G401 (cell line): ENCODE measurements at places on chromosomes 6 and 20. TPM values are rescaled to one million over a fixed set of nuclear protein-coding genes. Genes with fewer than 3 reads are reported as not detected.

The CCN5 gene
- total RNA-seq: 0.17 TPM in 1 of 2 replicates, not detected in the other

- peak; percentile 43 for DNase-seq
Measured at GRCh38 chr6:143673669-143674068, 4.1 kb upstream of the PHACTR2 start.

DNA sequence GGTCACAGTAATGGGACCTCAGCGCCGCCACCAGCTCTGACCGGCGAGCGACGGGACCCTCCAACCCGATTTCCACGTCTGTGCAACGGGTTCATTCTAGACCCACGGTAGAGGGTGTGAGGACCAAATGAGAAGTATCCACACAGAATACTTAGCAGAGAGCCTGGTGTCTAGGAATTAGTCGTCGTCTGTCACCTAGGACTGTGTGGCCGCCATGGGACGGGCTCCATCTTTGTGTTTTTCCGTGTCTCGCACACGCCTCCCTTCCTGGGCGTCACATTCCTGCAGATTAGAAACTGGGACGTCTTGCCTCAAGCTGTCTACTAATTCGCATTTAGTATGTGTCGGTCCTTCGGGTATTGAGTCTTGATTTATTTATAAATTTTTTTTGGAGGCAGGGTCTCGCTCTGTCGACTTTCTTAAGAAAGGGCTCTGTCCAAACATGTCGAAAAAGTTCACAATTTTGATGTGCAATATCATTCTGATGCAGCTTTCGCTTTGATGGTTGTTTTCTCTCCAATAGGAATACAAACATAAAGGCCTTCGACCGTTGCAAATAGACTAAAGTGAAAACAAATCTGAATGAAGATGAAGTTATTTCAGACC is 563 bp downstream of the MGME1 start:
- DNase-seq: peak; percentile 64

The ZNF334 gene
- not detected in 2 replicates for total RNA-seq

The QRSL1 gene
- total RNA-seq: 15.1 and 17.7 TPM in 2 replicates

GRCh38 chr6:17423026-17423425 is 29.6 kb downstream of the CAP2 start:
- DNase-seq: no peak

- peak; percentile 57 for DNase-seq
Measured at GRCh38 chr6:101401792-101402621, 8.5 kb downstream of the GRIK2 start.

The PTPRA gene
- 45.5 and 83.7 TPM in 2 replicates for total RNA-seq

DNA sequence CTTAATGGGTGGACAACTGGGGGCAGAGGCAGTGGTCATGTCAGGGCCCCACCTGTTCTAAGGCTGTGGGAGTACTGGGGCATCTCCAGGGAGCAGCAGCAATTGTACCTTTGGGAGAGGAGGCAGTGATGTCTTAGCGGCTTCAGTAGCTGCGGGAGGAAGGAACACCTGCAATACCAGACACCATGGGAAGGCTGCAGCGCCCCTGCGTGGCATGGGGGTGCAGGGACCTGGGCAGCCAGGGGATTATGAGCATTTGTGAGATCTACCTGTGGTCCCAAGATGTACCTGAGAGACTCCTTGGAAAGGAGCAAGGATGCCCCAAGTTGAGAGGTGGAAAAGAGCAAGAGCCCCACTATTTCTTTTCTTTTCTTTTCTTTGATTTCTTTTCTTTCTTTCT is 112.1 kb upstream of the GPR6 start:
- DNase-seq: no peak

DNA sequence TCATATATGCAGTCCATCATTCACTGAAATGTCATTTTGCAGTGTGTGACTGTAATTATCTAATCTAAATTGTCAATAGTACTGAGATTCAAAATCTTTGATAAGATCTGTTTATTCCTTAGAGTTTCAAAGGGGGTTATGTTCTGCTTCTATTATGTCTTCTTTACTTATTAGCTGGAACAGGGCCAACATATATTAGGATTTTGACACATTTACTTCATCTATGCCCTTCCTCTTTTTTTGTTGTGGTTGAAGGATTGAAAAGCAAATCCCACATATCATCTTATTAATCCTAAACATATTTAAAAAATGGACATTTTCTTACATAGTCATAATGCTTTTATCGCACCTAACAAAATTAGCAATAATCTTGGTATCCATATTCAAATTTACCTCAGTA is 30.3 kb upstream of the MAS1 start:
- DNase-seq: no peak

- DNase-seq: no peak
Measured at GRCh38 chr20:2032168-2032567, 38.3 kb upstream of the PDYN start.

DNA sequence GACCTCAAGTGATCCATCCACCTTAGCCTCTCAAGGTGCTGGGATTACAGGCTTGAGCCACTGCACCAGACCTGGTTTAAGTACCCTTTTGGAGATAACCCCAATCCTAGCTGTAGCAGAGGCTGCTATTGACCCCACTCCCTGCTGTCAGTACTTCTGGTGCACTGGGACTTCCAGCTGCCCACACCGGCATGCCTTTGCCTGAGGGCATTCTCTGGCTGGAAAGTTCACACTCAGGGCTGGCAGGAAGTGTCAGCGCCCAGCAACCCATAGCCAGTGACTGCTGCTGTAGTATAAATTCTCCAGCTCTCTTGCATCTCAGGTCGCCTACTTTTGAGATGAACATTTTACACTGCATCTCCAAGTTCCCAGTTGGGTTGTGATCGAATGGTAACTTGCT is 75.3 kb downstream of the UTRN start:
- DNase-seq: no peak

DNA sequence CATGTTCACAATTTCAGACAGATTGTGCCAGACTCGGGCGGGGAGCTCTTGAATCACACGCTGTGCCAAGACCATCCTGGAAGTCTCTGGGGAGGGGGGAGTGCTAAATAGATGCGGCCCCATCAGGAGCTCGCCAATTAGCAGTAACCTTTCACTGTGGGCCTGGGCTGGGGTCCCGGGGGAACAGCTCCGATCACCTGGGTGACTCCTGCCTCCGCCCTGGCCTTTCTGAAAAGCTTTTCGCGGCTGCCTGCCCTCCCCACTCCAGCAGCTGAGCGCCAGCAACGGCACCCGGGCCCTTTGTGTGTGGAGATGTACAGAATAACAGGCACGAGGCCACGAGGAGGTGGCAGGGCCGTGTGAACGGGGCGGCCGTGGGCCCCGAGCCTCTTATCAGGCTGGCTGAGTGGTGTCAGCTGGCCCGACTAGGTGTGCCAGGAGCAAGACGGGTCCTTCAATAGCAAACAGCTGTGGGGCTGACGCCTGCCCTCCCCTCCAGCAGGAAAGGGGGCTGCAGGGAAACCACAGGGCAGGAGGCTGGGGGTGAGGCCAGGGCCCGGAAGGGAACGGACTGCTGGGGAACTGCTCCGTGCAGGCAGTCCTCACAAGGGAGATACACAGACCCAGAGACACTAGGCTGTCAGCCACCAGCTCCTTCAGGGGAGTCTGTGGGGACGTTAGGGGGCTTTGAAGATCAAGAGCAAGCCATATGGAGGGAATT is 56.8 kb downstream of the NOL4L start:
- no peak for DNase-seq

The HNF4A gene
- 0.06 and 0.17 TPM in 2 replicates for total RNA-seq

The GLO1 gene
- 374 and 476 TPM in 2 replicates for total RNA-seq

- no peak for DNase-seq
Measured at GRCh38 chr20:32433311-32434021, 75.3 kb downstream of the ASXL1 start.

GRCh38 chr6:121430514-121431460 is 4.7 kb upstream of the GJA1 start:
- DNase-seq: peak; percentile 58

DNA sequence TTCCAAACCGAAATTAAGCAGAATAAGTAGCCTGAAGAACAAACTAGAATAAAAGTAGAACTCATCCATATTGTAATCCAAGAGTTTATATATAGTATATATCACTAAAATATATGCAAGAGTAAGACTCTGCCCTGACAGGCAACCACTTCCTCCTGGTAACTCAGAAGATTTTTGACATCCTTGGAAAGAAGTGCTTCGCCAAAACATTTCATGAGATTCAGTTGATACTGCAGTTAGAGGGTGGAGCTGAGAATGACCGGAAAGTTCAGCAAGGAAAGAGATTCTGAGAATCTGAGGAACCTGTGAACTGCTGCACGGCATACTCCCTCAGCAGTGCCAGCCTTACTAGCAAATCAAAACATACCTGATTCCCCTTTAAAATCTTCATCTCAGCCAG is 79.6 kb downstream of the CDK19 start:
- DNase-seq: no peak

The PPP1R16B gene
- total RNA-seq: 0.06 TPM in 1 of 2 replicates, not detected in the other

DNA sequence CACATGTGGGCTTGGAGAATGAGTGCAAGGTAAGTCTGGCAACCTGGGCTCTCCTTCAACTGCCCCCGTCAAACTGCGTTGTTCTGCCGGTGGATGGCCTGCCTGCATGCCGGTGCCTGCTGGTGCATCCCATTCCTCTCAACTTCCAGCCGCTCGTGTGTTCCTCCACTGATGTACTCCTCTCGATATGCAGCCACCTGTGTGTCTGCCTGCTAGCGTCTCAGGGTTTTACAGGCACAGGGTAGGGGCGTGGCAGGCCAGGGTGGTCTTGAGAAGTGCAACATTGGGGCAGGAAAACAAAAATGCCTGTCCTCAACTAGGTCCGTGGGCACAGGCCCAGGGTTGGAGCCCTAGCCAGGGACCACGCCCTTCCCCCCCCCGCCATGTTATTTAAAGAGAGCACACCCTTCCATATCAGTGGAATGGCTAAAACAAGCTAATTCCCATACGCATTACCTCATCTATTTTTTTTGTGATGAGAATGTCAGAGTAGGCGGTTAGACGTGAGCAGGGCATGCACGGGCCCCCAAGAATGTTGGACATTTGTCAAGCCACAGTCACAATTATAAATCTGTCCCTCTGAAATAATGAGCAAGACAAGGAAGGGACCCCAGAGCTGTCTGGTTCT is 33.2 kb downstream of the SERPINB6 start:
- DNase-seq: no peak

The PTCRA gene
- total RNA-seq: not detected in 2 replicates

GRCh38 chr20:50538276-50538675 is 28.1 kb downstream of the PTPN1 start:
- DNase-seq: no peak

DNA sequence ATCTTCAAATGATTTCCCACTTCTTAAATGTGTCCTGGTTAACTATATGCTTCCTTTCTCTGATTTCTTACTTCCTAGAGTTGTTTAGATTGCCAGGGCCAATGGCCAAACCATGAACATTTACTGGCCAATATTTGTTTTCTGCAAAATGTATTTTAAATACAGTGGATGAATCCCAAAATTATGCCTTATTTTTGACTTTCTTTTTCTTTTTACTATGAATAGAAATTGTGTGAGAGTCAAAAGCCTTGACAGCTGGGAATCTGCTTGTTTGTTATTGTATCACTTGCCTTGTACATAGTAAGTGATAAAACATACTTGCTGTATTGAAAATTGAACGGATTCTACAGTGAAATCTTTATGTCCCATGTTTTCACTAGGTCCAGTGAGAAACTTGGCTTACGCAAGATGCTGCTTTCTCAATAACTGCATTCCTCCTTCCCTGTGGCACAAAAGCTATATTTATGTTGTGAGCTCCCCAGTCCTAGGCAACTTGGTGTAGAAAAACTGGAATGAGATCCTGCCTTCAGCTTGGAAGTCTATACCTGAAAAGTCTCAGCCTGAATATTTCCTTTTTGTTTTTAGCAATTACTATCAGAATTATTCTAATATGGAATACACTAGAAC is 295.2 kb downstream of the EPHA7 start:
- no peak for DNase-seq

GRCh38 chr20:33624399-33624798 is 37.7 kb upstream of the C20orf144 start:
- DNase-seq: no peak

DNA sequence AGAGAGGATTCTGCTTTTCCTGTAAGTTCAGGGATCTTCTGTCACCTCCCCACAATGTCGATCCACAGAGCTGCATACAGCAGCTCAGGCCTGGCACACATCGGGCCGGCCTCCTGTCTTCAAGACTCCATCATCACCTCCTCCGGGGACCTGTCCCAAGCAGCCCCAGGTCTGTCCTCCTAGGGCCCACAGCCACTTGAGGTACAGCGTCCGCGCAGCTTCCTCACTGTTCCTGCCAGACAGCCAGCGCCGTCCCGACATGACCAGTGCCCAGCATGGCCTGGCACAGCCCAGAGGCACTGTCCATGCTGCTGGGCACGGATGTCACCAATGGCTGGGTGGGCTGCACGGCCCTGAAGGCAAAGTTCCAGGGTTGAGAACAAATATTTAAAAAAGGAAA is 101.6 kb downstream of the DLL1 start:
- DNase-seq: no peak

GRCh38 chr6:40325791-40326190 is 261.4 kb downstream of the LRFN2 start:
- DNase-seq: no peak

DNA sequence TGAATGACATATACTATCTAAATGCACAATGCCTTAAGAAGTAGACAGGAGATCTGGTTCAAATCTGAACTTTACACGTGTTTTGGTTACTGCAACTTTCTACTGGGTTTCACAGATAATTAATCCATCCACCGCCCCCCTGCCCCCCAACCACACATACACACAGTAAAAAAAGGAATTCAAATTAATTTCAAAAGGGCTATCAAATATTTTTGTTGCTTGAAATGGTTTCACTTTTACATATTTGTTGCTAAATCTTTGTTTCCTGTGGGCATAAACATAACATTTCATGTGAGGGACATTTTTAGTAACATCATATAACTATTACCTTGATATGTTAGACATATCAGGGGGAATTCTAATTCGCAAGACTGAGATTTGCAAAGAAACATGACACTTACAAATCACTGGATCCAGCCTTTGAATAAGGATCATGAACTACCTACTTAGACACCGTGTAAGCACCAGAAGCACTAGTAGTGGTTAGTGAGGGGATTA is 7.5 kb downstream of the NEDD9 start:
- DNase-seq: no peak

The PPP1R10 gene
- total RNA-seq: 6.8 and 14.4 TPM in 2 replicates

DNA sequence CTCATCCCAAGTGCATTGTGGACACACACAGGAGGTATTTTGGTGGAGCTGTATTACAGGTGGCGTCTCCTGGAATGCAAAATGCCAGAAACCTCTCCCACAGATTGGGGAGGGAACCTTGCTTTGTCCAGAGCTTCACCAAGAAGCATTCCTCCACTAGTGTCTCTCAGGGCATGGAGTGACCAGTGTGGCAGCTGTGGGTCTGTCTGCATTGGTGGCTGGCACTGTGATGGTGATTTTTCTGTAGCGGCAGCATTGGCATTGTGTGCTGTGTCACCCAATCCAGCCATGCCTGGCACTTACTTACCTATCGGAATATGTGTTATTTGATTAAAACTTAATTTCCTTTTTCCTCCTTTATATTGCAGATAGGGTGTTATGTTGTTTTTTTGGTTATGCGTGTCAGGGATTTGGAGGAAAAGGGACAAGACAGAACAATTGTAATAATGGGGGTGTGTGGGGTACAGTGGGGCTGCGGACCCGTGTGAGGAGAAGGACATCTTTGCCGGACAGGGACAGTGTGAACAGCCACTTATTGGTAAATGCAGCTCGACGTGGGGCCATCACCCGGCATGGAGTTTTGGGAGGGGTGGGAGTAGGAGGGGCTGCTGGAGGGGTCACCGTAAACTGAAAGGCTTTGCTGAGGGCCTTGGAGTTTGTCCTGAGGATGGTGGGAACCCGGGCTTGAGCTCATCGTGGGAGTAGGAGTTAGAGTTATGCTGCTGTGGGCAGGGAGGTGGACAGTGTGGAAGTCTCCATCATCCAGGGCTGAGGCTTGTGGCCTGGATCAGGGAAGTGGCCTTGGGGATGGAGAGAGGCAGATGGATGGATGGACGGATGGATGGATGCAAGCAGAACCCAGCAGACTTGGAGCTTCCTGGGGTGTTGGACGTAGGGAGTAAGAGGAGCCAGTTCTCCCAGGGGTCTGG is 105.0 kb downstream of the SYCP2 start:
- DNase-seq: no peak
